Articular chondrocyte of knee joint (primary cell): ENCODE measurements at places on chromosomes 3 and 15. TPM values are rescaled to one million over a fixed set of nuclear protein-coding genes. Genes with fewer than 3 reads are reported as not detected.

Gene C3orf70
- 1.5 and 3.9 TPM in 2 replicates for total RNA-seq

Gene SLC28A2
- not detected in 2 replicates for total RNA-seq

Gene SMCO1
- not detected in 2 replicates for total RNA-seq

Gene UNC13C
- total RNA-seq, result not detected in 2 replicates

Gene PIK3R4
- total RNA-seq, result 32.6 and 38.4 TPM in 2 replicates

Gene ITPKA
- total RNA-seq, result 0.11 and 0.26 TPM in 2 replicates

Gene FSIP1
- total RNA-seq, result 2.9 and 6.2 TPM in 2 replicates

Gene ARPC4
- 189 and 224 TPM in 2 replicates for total RNA-seq

Gene HCLS1
- total RNA-seq, result 4.0 and 6.5 TPM in 2 replicates

Gene NMB
- total RNA-seq, result 2.9 and 5.8 TPM in 2 replicates

Gene FSD2
- under 0.01 TPM in 1 of 2 replicates, not detected in the other for total RNA-seq

Gene NME9
- total RNA-seq, result not detected in 2 replicates

Gene EDEM1
- total RNA-seq, result 35.5 and 39.2 TPM in 2 replicates

Gene CAMKV
- not detected in 2 replicates for total RNA-seq

Gene STARD9
- total RNA-seq, result 4.5 and 4.7 TPM in 2 replicates

Gene ARRDC4
- 7.7 and 15.1 TPM in 2 replicates for total RNA-seq

Gene HTD2
- total RNA-seq, result 9.9 and 14.3 TPM in 2 replicates

Gene DGKG
- 7.0 and 7.3 TPM in 2 replicates for total RNA-seq

Gene GHRL
- 0.52 TPM in 1 of 2 replicates, not detected in the other for total RNA-seq

Gene CRBN
- 54.7 and 89.2 TPM in 2 replicates for total RNA-seq

Gene GADL1
- total RNA-seq, result under 0.01 TPM in 1 of 2 replicates, not detected in the other

Gene CPB1
- total RNA-seq, result 0.54 TPM in 1 of 2 replicates, not detected in the other

Gene MUSTN1
- total RNA-seq, result 0.39 TPM in 1 of 2 replicates, not detected in the other

Gene ROPN1
- 0.22 TPM in 1 of 2 replicates, not detected in the other for total RNA-seq

Gene OIP5
- total RNA-seq, result 3.7 and 5.1 TPM in 2 replicates

Gene UBL7
- 38.0 and 40.0 TPM in 2 replicates for total RNA-seq

Gene KNG1
- not detected in 2 replicates for total RNA-seq

Gene SKOR1
- total RNA-seq, result 0.11 and 0.13 TPM in 2 replicates

Gene SLITRK3
- total RNA-seq, result not detected in 2 replicates

Gene ZNF80
- not detected in 2 replicates for total RNA-seq

Gene UBAP1L
- total RNA-seq, result 2.4 and 2.7 TPM in 2 replicates

Gene CHRM5
- not detected in 2 replicates for total RNA-seq

Gene AGBL1
- under 0.01 TPM in 1 of 2 replicates, not detected in the other for total RNA-seq

Gene COL8A1
- total RNA-seq, result 32.1 and 134 TPM in 2 replicates

Gene FBXO40
- not detected in 2 replicates for total RNA-seq

Gene NTRK3
- 0.11 and 0.13 TPM in 2 replicates for total RNA-seq

Gene GRAMD1C
- 2.2 and 5.8 TPM in 2 replicates for total RNA-seq

Gene CEP152
- 6.3 and 8.8 TPM in 2 replicates for total RNA-seq

Gene DALRD3
- 40.8 and 44.0 TPM in 2 replicates for total RNA-seq

Gene CELF6
- total RNA-seq, result 0.39 and 0.54 TPM in 2 replicates

Gene MITF
- 32.4 and 46.4 TPM in 2 replicates for total RNA-seq

Gene ARGFX
- not detected in 2 replicates for total RNA-seq

Gene WDR49
- total RNA-seq, result 0.26 and 0.65 TPM in 2 replicates

Gene MYZAP
- 0.65 and 1.6 TPM in 2 replicates for total RNA-seq

Gene ZNF860
- total RNA-seq, result 1.8 and 2.8 TPM in 2 replicates

Gene CCRL2
- 6.2 and 8.0 TPM in 2 replicates for total RNA-seq

Gene THSD4
- 5.4 TPM in 2 replicates for total RNA-seq

Gene MYO5A
- 68.3 and 69.9 TPM in 2 replicates for total RNA-seq

Gene TMC3
- not detected in 2 replicates for total RNA-seq
